ENCODE measurements at places on chromosomes 2 and 18. TPM values are rescaled to one million over a fixed set of nuclear protein-coding genes. Genes with fewer than 3 reads are reported as not detected.

The B4GALT6 gene
- total RNA-seq, result 6.6 TPM

The MROH2A gene
- total RNA-seq, result not detected

The PSTPIP2 gene
- 3.1 TPM for total RNA-seq

The DYNAP gene
- not detected for total RNA-seq

The NBAS gene
- 147 TPM for total RNA-seq

The CDH19 gene
- total RNA-seq, result under 0.01 TPM

The NYAP2 gene
- total RNA-seq, result not detected

The ZNF519 gene
- total RNA-seq, result 6.4 TPM

The STPG4 gene
- 0.12 TPM for total RNA-seq

Data from uterine smooth muscle cell (primary cell).